ENCODE measurements at places on chromosomes 4 and X.

DNA sequence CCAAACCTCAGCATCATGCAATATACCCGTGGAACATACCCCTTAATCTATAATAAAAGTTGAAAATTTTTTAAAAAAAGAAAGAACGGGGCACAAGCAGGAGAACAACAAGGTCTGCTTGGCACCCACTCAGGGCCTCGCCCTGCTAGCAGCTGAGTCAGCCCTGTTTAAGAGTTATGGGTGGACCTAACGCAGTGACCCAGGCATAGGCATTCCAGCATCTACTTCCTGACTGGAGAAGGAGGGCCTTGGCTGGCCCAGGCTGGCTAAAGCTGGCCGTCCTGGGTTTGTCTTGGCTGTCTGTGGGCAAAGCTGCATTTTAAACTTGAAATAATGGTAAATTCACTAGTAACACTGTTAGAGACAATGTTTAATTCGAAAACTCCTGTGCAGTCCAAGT lies 236.7 kb upstream of the PGRMC2 start:
- DNase-seq: peak; percentile 56

DNA sequence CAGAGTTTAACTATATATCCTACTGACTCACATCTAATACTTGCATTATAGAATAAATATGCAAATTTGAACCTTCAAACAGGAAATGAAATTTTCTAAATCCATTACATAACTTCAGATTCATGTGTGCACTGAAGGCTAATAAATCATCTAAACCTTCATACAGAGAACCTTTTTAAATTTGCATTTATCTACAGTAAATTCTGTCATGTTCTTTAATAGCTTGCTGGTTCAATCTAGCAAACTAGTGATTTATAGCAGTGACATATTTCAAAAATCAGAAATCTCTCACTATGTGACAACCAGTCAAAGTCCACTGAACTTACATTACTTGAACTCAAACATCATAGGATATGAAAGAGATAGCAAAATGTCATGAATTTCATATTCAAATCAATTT lies 65.1 kb downstream of the LRBA start:
- no peak for DNase-seq

- DNase-seq: no peak
Observed at GRCh38 chrX:74262452-74263209, 41.3 kb upstream of the ZCCHC13 start.

GRCh38 chr4:88949605-88950004 lies 107.4 kb downstream of the FAM13A start:
- no peak for DNase-seq

DNA sequence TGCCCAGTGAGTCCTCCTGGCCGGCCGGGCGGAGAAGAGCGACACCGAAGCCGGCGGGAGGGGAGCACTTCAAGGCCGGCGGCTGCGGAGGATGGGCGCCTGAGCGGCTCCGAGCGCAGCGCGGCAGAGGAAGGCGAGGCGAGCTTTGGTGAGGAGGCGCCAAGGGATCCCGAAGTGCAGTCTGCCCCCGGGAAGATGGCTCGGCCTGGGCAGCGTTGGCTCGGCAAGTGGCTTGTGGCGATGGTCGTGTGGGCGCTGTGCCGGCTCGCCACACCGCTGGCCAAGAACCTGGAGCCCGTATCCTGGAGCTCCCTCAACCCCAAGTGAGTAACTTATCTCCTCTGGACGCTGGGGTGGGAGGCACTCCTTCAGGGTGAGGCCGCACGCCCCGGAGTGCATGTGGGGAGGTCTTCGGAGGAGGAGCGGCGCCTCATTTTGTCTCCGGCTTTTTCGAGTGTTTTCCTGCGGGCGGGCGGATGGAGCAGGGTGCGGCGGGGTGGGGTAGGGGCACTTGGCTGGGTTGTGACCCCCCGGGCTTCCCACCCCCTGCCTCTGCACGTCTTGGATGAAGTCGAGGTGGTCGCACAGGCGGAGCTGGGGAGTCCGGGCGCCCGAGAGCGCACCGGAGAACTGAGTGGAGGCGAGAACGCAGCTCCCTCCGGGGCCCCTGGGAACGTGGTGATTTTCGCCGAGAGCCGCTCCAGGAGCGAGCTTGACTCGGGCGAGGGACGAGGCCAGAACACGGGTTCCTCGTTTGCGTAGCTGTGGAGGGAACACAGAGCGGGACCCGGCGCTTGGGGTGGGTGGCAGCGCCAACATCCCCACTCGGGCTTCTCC lies 979 bp downstream of the EFNB1 start:
- no peak for DNase-seq

GRCh38 chrX:24294619-24295018 lies 19.2 kb downstream of the SUPT20HL2 start:
- no peak for DNase-seq

GRCh38 chr4:4849524-4850193 lies 9.8 kb upstream of the MSX1 start:
- no peak for DNase-seq

DNA sequence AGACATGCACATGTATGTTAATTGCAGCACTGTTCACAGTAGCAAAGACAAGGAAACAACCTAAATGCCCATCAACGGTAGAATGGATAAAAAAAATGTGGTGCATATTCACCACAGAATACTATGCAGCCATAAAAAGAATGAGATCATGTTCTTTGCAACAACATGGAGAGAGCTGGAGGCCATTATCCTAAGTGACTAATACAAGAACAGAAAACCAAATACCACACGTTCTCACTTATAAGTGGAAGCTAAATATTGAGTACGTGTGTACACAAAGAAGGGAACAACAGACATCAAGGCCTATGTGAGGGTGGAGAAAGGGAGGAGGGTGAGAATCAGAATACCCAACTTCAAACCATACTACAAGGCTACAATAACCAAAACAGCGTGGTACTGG lies 17.4 kb upstream of the LNX1 start:
- no peak for DNase-seq

GRCh38 chr4:2767705-2768074 lies 11.6 kb upstream of the TNIP2 start:
- no peak for DNase-seq

GRCh38 chr4:38618505-38618904 lies 45.5 kb upstream of the KLF3 start:
- no peak for DNase-seq

DNA sequence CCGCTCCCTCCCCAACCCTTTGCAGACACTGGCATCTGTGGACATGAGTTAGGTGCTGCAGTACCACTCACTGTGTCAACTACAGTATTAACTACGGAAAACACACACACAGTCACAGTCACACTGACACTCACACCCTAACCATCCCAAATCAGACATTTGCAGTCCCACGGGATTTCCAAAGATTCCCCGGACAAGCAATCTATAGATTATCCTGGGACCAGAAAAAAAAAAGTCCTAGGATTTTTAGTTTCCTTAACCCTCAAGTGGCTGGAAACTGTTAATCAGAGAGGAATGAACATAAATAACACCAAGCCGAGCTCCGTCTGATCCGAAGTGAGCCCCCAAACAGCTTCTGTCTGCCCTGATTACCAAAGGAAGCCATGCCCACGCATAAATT lies 81.9 kb upstream of the DHRSX start:
- DNase-seq: no peak

DNA sequence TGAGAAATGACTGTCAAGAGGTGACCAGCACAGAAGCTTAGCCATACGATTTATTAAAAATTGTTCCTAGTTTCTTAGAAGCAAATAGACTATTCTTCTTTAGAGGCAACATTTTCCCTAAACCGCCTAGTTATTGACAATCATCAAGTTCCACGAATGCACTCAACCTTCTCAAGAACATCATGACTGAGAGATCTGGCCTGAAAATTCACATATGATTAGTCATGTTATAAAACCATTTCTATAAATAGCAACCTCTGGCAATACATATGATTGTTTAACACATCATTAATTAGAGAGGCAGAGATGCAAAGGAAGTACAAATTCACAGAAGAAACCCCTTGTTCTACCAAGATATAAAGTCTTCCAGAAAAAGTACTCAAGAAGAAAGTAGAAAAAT lies 6.7 kb downstream of the NUP62CL start:
- no peak for DNase-seq

DNA sequence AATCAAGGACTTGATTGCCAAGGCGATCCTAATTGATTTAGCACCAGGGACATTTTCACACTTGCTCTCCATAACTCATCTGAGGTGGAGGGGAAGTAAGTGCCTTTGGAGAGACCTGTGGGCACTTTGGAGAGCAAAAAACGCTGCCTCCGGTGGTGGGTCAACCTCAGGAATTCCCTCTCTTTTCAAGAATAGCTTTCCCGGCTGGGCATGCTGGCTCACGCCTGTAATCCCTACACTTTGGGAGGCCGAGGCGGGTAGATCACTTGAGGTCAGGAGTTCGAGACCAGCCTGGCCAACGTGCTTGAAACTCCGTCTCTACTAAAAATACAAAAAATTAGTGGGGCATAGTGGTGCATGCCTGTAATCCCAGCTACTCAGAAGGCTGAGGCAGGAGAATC lies 49.2 kb downstream of the PRPS1 start:
- no peak for DNase-seq

DNA sequence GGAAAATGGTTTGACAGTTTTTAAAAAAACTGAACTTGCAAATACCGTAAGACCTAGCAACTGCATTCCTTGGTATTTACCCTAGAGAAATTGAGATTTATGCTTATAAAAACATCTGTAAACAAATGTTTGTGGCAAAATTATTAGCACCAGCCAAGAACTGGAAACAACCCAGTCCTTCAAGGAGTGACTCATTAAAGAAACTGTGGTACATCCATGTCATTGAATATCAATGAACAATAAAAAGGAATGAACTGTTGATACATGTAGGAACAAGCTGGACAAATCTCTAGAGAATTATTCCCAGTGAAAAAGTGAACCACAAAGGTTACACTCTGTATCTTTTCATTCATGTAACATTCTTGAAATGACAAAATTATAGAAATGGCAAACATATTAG lies 240.2 kb upstream of the ADAMTS3 start:
- DNase-seq: no peak

DNA sequence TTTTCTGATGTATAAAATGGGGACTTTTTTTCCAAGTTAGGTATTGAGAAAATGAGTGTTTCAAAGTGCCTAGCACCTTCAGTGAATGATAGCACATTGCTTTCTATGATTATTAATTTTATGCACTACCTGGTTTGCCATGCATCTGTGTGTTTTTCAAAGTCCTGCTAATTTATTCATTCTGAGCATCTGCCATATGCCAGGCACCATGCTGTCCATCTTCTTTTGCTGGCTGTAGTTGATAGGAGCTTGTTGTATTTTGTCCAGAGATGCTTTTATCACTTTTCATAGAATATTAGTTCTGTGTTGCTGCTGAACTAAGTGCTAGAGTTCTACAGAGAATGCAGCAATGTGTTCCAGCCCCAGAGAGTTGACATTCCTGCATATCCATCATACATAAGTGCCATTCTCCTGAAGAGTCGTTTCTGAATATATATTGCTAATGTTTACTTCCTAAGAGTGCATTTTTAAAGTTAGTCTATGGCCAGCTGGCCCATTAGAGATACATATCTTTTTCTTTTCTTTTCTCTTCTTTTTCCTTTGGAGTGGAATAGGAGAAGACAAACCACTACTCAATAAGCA lies 49.0 kb upstream of the CLNK start:
- no peak for DNase-seq

- no peak for DNase-seq
Observed at GRCh38 chr4:163958751-163959150, 464.3 kb downstream of the TMA16 start.

GRCh38 chr4:1403177-1403583 lies 3.1 kb downstream of the NKX1-1 start:
- no peak for DNase-seq

DNA sequence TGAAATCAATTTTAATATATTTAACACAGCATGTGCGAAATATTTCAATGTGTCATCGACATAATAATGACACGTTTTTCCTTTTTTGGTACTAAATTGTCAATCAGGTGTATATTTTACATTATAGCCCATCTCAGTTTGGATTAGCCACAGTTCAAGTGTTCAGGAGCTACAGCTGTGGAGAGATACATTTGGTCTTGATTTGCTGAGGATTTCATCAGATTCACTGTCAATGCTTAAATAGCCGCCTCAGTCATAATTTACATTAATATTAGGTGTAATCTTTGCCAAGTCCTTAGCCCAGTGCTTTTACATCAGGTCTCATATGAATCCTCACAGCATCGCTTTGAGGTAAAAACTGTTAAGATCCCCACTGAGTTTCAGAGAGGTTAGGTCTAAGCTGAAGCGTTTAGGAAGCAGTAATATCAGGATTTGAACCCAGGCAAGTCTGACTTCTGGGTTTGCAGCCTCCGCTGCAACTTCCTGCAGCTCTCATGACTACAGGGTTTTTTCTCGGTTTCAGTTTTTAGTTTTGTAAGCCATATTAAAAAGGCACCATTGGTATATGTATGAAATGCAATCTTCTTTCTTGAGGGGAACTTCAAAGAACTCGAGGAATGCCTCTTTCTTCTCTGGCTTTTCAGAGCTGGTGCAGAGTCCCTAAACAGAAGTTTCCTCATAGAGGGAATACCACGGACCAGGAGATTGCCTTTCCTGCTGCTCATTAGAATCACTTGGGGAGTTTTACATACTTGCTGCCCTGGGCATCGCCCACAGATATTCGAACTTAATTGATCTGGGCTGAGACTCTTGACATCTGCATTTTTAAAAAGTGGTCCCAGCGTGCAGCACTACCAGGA lies 6.4 kb downstream of the MTM1 start:
- DNase-seq: no peak

- DNase-seq: no peak
Observed at GRCh38 chr4:85078016-85078415, 111.5 kb upstream of the WDFY3 start.

DNA sequence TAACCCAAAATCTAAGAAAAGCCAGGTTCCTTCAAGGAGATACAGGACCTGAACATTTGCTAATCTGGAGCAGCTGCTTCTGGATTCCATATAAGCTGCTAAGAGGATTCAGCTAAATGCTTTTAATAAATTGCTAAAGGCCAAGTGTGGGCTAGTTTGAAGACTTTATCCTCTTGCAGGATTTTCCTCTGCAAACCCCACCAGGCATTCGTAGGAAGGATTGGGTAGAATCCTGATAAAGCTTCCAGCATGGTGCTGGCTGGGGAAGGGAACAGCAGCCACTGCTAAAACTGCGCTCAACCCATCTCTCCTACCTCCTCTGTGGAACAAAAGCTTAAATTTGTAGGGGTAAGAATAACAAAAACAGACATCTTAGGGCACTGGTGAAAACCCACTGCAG lies 61.3 kb upstream of the TAB3 start:
- DNase-seq: no peak

- DNase-seq: no peak
Observed at GRCh38 chrX:150366951-150367545, 3.9 kb downstream of the MAMLD1 start.

GRCh38 chr4:8311101-8312068 lies 41.8 kb downstream of the HTRA3 start:
- DNase-seq: no peak

DNA sequence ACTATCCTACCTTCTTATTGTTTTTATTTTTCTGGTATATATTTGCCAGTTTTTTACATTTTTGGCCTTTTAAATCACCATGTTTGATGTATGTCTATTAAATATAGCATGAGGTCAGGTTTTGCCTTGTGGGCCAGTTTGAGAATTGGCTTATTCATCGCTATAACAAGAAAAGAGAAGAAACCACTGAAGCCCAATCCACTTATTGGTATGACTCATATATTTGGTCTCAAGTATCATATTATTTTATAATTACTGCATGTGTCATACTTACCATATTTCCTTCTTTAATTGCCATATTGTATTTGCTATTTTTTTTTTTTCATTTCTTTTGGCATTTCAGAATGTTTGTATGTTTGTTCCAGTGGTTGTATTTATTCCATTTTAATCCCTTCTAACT lies 99.3 kb downstream of the IRF2 start:
- no peak for DNase-seq

GRCh38 chrX:123803331-123803983 lies 56.4 kb upstream of the XIAP start:
- DNase-seq: no peak

GRCh38 chrX:5042563-5042962 lies 1186.1 kb downstream of the NLGN4X start:
- DNase-seq: no peak
